Thoracic aorta (tissue), 2 donors: ENCODE measurements at places on chromosomes 4 and X.

DNA sequence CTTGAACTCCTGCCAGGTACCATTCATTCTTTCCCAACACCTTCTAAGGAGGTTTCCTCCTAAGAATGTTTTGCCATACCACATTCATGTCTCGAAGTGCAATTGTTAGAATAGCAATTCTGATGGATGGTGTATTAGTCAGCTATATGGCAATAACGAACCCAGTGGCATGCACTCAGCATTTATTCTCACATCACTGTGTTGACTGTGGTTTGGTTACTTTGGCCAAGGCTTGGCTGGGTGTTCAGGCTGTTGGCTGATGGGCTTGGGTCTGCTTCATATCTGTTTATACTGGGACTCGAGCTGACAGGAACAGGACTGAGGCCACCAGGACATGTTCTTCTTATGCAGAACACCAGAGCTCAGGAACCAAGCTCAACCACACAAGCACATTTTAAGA is 31.7 kb downstream of the PSAPL1 start:
- no peak for DNase-seq

DNA sequence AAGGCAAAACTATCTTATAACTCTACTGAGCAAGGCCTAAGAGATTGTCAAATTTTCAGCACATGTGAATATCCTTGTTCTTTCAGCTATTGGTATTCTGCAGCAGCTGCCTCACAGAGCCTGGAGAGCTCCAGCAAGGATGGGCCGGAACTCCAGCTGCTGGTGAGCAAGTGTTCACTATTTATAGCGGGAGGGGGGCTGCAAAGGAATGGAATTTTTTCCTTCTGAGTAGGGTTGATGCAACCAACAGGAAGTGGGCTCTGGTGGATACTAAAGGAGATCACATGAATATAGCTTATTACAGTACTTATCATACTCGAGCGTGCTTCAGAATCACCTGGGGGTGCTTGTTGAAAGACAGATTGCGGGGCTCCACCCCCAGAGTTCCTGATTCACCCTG is 20.2 kb upstream of the SETD7 start:
- DNase-seq, result no peak

- DNase-seq, result no peak
Measured at GRCh38 chr4:189786447-189786846, 154.2 kb upstream of the FRG1 start.

DNA sequence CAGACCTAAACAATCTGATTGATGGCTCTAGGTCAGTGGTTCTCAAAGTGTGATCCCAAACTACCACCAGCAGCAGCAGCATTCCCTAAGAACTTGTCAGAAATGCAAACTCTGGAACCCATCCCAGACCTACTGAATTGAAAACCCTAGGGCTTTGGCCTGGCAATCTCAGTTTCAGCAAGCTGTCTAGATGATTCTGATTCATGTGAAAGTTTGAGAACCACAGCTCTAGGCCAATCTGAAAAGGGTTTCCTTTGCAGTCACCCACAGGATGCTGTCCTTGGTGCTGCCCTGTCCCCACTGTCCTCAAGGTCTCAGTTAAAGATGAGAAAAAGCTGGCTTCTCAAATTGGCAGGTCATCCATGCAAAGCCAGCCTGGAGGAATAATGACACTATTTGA is 34.8 kb downstream of the SMPX start:
- DNase-seq, result no peak

GRCh38 chrX:13747836-13748235 is 13.3 kb downstream of the OFD1 start:
- DNase-seq, result no peak

GRCh38 chrX:153327561-153327960 is 6.0 kb upstream of the PNMA6F start:
- no peak for DNase-seq

DNA sequence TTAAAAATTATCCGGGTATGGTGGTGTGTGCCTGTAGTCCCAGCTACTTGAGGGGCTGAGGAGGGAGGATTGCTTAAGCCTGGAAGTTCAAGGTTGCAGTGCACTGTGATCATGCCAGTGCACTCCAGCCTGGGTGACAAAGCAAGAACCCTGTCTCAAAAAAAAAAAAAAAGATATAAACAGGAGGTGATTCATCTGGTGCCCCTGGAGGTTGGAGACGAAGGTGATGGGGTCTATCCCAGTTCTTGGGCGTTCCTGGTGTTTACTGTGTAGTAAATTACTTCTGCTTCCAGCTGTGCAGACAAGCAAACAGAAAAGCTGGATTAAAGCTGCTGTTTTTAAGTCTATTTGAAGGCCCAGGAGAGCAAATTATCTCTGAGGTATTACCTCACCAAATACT is 19.9 kb downstream of the GPKOW start:
- DNase-seq, result no peak

GRCh38 chr4:126123611-126124325 is 809.0 kb downstream of the FAT4 start:
- no peak for DNase-seq

DNA sequence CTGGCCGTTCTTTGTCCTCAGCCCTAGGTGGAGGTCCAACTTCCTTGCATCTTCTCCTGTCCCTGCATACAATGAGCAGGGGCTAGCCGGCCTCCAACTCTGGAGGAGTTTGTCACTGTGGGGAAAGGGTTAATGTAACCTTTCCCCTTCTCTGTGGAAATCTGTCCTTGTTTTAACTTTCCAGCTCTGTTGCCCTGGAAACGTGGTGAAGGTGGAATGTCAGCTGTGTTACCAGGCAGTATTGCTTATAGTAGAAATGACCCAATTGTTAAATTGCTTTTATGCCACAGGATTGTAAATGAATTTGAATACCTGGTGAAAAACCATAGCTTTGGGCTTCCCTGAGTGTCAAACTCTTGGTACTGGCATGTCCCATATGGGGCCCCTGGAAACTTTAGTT is 131.6 kb upstream of the SCML1 start:
- DNase-seq, result no peak

DNA sequence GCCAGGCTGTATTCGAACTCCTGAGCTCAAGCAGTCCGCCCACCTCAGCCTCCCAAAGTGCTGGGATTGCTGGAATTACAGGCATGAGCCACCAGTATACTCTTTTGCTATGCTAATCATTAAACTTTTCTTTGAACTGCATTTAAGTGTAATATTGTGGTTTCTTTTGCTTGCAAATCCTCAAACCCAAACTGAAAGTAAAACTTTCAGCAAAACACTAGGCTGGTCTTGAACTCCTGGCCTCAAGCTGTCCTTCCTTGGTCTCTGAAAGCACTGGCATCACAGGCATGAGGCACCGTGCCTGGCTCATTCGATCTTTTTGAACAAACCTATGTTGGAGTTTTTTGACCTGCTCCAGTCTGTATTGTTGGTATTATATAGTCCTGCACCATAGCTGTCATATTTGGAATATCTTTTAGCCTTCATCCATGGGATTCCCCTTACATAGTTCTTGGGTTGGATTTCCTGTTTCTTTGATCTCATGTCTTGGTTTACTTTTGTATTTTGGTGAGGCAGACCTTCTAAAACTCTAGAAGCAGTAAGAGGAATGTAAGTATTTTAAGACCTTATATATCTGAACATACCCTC is 34.1 kb downstream of the MOB1B start:
- no peak for DNase-seq

- DNase-seq, result no peak
Measured at GRCh38 chrX:125769628-125770027, 396.5 kb downstream of the DCAF12L2 start.

GRCh38 chrX:123713841-123714240 is 19.0 kb downstream of the THOC2 start:
- no peak for DNase-seq

GRCh38 chr4:13642170-13642950 is 14.8 kb upstream of the BOD1L1 start:
- DNase-seq, result no peak

GRCh38 chr4:182828360-182829025 is 88.7 kb downstream of the DCTD start:
- DNase-seq, result no peak

DNA sequence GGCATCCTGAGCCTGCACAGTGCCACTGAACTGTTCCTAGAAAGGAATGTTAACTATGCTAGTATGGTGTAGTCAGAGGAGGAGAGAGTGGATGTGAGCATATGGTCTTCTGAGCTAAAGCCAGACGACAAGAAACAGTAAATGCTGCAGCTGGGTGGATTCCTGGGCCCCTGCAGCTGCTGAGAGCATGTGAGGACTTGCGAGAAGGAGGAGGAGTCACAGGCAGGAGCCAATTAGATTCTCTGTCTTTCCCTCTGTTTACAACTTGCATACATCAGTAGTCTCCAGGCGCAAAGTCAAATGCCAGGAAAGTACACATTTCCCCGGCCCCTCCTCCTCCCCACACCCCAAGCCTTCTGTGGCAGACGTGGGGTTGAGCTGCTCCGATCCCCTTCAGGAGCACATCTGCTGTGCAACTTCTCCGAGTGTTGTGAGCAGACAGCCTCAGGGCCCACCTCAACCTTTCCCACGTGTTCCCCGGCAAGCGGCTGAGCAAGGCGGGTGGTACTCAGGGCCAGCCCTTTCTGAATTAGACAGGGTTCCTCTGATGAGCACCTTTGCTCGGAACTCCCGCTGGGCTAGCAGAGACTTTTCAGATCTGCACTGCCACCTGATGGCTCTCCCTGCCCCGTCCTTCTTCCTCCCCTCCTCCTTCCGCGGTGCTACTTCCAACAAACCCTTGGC is 108.7 kb upstream of the ATP6AP2 start:
- DNase-seq, result no peak

- DNase-seq, result no peak
Measured at GRCh38 chr4:181911420-181911819, 331.8 kb upstream of the TENM3 start.

DNA sequence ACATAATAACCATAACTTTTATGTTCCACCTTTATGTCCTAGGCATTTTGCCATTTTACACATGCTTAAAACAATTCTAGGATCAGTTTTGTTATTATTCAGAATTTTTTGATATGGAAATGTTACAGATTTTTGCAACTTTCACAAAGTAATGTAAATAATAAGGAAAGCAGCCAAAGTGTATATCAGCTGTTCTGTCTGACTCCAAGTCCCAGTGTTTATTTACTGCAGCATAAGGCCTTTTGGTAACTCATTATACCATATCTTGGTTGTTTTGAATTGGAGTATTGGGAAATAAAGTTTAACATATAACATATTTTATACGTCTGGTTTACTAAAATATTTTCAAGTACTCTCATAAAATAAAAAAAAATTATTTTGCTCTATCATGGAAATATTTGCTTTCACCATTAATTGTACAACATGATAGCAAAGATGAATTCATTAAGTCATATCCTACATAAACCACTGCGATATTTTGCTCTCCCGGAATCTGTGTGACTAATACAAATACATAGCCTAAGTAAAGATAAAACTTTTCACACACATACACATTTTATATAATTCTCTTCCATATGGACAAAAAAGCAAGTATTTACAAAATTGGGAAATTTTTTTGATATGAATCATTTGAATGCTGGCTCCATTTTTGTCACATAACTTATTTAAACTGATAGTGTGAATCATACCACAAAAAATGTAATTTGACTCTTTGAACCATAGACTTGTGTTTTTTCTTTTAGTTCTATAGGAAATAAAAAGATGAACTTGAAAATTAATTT is 399.0 kb downstream of the PABPC4L start:
- no peak for DNase-seq

GRCh38 chr4:189858435-189858834 is 82.2 kb upstream of the FRG1 start:
- no peak for DNase-seq

GRCh38 chrX:154774622-154775021 is 12.0 kb downstream of the DKC1 start:
- DNase-seq, result no peak

GRCh38 chrX:13699183-13699826 is 10.4 kb downstream of the RAB9A start:
- no peak for DNase-seq

DNA sequence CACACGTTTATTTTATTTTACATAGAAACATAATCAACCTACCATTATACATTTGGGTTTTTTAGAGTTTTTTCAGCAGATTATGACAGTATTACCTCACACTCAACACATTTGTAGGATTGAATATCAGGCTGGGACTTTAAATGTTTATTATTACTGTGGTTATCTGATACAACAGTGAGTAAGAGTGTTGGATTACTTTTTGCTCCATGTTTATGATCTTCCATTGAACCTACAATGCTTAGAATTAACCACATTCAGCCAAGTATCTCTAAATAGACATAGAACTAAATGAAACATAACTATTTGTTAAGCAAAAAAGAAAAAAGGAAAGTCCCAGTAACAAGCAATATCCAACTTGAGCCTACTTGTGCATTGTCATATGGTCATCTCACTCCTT is 607.4 kb upstream of the PITX2 start:
- DNase-seq, result no peak

DNA sequence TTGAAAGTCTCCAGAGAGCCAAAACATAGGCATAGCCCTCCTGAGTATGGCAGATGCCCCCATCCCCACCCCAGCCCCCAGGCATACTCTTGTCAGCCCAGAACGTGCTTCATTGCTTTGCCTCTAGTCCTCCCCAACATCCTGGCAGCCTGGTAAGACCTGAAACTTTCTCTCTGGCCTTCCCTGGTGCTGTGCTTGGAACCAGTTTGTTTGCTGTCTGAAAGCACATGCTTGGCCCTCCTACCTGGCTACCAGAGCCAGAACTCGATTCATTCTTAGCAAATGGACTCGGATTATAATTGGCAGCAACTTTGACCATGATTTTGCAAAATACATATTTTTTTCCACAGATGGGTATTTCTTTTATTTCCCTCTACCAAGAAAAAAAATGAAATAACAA is 248.1 kb downstream of the USP46 start:
- no peak for DNase-seq

GRCh38 chrX:23327104-23327503 is 7.5 kb upstream of the PTCHD1 start:
- no peak for DNase-seq

- no peak for DNase-seq
Measured at GRCh38 chrX:64642482-64642881, 247.2 kb upstream of the MTMR8 start.

- no peak for DNase-seq
Measured at GRCh38 chr4:169765835-169766234, 8.1 kb upstream of the HPF1 start.
